ENCODE measurements at places on chromosomes 7 and 10.

- no peak for DNase-seq
These were observed 18.2 kb downstream of the GPR146 start for GRCh38 chr7:1062296-1063294.

DNA sequence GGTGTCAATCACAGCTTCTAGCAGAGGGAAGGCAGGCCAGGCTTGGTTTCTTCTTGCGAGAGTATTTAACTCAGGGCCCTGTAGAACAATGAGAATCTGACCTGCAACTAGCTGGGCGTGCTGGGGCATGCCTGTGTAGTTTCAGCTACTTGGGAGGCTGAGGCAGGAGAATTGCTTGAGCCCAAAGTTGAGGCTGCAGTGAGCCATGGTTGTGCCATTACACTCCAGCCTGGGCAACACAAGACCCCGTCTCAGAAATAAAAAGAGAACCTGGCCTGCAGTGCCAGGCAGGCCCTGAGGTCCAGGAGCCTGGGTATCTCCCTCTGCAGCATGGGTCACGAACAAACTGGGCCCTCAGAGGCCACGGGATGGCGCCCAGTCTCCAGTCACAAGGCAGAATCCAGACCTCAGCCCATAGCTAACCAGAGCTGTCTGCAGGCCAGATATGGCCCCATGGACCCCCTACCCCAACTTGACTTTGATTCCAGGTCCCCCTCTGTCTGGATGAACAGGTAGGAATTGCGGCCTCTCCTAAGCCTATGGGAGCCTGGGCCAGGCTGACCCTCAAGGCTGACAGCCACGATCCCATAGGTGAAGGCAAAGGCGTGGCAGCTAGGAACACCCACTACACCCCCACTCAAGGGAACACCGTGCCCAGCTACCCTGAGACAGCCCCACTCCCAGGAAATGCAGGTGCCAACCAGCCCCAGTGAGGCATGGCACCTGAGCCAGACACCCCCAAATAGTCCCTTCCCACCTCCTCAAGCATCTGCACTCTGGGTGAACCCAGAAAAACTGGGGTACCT, 102.7 kb upstream of the TNRC18 start:
- DNase-seq, result peak; percentile 51

DNA sequence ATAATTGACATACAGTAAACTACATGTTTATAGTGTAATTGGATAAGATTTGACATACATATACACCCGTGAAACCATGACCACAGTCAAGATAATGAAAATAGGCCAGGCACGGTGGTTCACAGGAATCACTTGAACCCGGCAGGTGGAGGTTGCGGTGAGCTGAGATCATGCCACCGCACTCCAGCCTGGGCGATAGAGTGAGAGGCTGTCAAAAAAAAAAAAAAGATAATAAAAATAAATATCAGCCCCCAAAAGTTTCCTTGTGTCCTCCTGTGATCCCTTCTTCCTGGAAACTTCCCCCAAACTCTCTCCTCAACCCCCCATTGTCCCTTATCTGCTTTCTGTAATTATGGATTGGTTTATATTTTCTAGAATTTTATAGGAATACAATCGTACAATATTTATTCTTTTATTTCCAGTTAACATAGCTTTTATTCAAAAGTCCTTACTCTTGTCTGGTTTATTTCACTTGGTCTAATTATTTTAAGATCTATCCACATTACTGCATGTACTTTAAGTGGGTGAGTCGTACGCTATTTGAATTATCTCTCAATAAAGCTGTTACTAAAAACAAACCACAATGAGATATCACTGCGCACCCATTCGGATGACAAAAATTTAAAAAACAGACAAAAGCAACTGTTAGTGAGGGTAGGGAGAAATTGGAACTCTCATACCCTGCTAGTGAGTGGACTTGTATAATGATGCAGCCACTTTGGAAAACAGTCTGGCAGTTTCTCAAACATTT, 30.1 kb upstream of the TNPO3 start:
- DNase-seq, result peak; percentile 29

GRCh38 chr7:128105228-128106022, 74.2 kb upstream of the LRRC4 start:
- no peak for DNase-seq

- DNase-seq, result no peak
These were observed 201.6 kb downstream of the SORCS3 start for GRCh38 chr10:104842704-104843103.

- DNase-seq, result no peak
These were observed 44.9 kb downstream of the MINDY3 start for GRCh38 chr10:15815242-15815885.

DNA sequence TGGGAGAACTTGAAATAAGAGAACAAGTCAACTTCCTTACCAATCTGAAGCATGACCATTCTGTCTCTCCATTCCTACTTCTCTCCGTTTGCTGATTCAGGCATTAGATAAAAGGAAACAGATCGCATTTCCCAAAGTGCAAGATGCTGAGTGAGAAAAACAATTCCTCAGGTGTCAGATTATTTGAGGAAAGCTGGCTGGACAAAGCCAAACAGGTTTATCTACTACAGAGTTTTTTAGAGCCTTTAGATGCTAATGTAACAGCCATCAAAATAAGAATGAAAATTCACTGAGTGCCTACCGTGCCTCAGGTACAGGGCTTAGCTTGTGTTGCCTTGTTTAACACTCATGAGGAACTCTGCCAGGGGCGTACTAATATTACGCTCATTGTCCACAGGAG, 135.9 kb upstream of the MBL2 start:
- no peak for DNase-seq

DNA sequence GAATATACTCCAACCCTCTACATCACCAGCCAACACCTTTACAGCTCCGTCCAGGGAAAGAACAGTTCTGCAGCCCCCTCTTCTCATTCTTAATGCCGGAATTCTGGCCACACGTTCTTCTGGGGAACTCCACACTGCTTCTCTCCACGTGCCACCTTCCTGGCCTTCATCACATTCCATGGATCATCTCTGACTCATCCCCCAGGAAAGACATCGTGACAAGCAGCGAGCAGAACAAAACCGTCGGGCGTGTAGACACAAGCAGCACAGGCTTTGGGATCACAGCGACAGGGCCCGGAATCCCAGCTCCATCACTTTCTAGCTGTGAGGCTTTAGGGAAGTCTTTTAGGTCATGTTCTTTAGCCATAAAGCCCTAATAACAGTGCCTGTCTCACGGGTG, 590.3 kb upstream of the FOXK1 start:
- peak; percentile 23 for DNase-seq

DNA sequence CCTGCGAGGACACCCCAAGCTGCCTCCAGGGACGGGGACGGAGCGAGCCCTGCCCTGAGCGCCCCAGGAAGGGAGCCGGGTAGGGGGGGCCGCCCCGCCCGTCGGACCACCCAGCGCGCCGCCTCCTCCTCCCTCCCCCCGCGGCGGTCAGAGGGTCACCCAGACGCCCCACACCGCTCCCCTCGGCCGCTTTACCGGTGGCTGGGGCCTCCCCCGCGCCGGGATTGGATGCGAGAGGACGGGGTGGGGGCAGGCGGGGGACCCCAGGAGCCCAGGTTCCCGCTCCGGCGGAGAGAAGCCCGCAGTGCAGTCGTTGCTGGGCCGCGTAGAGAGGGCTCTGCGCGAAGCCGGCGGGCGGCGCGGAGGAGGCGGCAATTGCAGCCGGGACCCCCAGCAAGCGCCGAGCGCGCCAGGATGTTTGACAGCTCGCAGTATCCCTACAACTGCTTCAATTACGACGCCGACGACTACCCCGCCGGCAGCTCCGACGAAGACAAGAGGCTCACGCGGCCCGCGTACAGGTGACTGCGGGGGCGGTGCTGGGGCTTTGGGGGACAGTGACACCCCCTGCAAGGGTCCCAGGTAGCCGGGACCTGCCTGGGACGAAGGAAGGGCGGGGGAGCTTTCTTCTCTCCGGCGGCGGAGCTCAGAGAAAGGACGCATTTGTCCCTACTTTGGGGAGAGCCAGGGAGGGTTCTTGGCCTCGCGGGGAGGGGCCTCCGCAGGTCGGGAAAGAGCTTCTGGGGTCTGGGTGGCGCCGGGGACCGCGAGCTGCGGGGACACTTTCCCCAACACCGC, at the start of gene FOXL3:
TSS of gene FOXL3 (plus strand) at position 415 of the 798 bp plus-strand sequence. CDS start at position 415, 0 bp downstream.
- no peak for DNase-seq

DNA sequence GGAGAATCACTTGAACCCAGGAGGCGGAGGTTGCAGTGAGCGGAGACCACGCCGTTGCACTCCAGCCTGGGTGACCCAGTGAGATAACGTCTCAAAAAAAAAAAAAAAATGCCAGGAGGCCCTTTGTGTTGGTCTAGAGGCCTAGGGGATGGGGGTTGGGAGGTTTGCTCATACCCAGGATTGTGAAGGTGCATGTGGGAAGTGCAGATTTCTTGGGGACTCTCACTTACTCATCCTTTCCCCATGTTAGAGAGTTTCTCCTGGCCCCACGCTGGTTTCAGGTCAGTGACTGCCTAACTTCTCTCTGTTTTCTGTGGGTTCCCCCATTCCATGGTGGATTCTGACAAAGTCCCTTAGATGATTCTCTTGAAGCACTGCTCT, 471.5 kb upstream of the CNTNAP2 start:
- no peak for DNase-seq
